Endothelial cell (in vitro differentiated cells): ENCODE measurements at places on chromosomes 5 and 9.

DNA sequence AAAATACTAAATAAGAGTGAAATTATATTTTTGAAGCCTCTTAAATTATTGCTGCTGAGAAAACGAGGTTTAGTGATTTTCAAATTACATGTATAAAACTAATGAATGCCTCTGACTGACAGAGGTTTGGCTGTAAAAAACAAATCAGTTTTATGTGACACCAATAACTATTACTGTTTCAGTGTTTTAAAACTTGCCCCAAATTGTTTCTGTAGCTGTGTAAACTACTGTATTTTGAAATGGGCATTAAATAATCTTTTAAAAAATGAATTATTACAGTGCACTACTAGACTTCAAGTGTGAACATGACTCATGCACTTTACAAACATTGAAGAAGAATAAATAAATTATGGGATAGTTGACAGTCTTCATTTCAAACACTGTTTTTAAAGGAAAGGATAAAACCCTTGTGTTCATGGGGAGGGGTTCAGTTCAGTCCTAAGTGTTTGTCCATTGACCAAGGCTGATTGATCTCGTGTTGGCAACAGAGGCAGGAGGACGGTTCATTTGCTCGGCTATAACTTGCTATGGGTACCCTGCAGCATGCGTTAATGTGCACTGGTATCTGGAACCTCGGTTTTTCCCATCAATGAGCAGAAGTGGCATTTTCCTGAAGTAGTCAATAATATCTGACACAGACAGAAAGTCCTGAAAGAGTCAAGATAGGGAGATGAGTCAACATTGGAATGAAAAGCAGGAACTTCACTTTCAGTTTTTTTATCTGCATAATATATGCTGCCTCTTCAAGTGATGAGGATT is 15.6 kb downstream of the C5orf58 start:
- no peak for DNase-seq

DNA sequence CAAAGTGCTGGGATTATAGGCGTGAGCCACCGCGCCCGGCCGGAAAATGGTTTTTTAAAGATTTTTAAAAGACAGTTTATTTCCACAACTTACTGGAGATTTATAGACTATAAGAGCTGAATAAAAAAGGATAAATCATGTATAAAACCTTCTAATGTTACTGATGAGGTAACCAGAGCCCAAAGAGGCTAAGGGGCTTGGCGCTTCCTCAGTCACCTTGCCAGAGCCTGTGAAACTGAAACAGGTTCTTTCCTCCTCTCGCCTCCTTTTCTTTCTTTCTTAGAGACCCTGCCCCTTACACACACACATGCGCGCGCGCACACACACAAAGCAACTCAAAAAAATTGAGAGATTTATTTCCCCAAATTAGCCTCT is 69.8 kb downstream of the HSD17B3 start:
- no peak for DNase-seq

GRCh38 chr5:133569347-133569746 is 43.0 kb downstream of the FSTL4 start:
- DNase-seq = no peak

GRCh38 chr9:120099065-120099464 is 480.9 kb downstream of the CDK5RAP2 start:
- no peak for DNase-seq

DNA sequence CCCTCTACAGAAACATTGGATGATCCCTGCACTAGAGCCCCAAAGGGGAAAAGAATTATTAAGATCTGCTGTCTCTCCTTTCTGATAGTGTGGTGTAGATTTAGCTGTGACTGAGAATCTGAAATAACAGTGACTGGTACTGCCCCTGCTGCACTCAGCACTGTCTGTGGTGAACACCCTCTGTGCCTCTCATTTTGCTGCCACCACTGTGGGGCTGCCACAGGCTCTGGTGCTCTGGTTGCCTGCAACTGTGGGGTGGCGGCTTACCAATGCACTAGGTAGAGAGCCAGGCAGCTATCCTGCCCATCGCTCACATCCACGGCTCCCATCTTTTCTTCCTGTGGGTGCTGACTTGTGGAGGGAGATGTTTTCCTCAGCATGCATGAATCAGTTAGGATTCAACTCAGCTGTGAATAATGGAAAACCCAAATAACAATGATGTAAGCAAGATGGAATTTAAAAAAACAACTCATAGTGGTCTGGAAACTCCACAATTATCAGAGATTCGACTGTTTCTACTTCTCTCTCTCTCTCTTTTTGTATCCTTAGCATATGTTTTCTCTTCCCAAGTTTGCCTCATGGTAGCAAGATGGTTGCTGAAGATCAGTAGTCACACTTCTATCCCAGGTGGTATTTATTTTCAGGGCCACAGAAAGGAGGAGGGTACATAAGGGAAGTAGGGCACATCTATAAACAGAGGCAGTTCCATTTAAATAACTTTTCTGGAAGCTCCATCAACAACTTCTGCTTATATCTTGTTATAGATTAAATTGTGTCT is 99.8 kb upstream of the DAP start:
- no peak for DNase-seq

- no peak for DNase-seq
Measured at GRCh38 chr9:15349892-15350761, 43.1 kb upstream of the TTC39B start.

GRCh38 chr5:103259705-103260355 is 1.3 kb downstream of the MACIR start:
- peak; percentile 21 for DNase-seq

GRCh38 chr5:138696501-138696900 is 56.7 kb upstream of the CTNNA1 start:
- no peak for DNase-seq

DNA sequence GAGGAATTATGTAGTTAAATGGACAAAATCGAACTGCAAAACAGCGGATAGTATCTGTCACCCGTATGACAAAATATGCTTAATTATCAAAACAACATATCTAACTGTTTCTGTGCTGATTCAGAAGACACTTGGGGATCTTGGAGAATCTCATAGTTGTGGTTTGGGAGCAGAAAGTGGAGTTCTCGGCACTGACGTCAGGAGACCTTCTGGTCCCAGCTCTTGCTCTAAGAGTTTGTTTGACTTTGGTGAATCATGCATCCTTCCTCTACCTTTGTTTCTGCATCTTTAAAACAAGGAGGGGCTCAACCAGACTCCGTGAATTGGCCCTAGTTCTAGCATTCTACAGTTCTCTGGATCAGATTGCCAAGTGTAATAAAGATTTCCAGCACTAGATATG is 37.0 kb upstream of the TAF1L start:
- no peak for DNase-seq

- no peak for DNase-seq
Measured at GRCh38 chr9:114685951-114686350, 4.0 kb upstream of the TEX48 start.

GRCh38 chr5:34007201-34007620 is 639 bp downstream of the AMACR start:
- DNase-seq = no peak

GRCh38 chr5:77774981-77775789 is 954 bp downstream of the TBCA start:
- DNase-seq = no peak

- no peak for DNase-seq
Measured at GRCh38 chr5:98921947-98922505, 6.8 kb downstream of the CHD1 start.

DNA sequence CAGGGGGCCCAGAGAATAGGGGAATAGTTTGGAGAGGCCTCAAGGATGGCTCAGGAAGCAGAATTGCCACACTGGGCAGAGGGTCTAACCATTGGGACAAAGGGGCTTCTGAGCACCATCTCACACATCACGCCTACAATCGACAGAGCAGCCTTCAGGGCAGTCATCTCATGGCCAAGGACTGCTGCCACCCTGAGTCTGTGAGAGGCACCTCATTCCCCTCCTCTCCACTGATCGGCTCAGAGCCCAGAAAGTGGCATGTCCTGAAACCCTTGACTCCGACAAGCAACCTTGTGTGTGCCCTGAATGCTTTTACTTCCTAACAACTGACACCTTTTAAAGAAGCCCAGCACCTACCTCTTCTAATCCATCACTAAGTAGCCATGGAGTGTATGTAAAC is 128.9 kb upstream of the PTPN3 start:
- no peak for DNase-seq

DNA sequence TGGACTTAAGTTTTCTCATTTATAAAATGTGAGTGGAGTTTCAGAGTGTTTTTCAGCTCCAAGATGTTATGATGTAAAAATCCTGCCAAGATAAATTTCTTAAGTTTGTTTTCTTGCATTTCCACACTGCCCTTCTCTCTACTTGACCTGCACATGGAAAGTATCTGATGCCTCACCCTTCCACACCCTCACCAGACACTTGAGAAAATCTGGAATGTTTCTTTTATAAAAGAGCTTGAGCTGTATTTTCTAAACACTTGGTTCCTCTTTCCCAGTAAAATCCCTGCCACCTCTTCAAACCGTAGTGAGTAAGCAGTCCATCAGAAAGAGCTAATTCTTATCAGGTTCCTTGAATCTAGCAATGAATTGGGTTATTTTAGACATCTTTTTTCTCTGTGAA is 42.9 kb downstream of the FOXD1 start:
- DNase-seq = no peak

GRCh38 chr9:4375424-4376200 is 75.7 kb upstream of the GLIS3 start:
- no peak for DNase-seq

GRCh38 chr5:130643321-130643720 is 521.7 kb downstream of the HINT1 start:
- DNase-seq = no peak

GRCh38 chr9:113873926-113874325 is 2.2 kb upstream of the ZNF618 start:
- DNase-seq = no peak

DNA sequence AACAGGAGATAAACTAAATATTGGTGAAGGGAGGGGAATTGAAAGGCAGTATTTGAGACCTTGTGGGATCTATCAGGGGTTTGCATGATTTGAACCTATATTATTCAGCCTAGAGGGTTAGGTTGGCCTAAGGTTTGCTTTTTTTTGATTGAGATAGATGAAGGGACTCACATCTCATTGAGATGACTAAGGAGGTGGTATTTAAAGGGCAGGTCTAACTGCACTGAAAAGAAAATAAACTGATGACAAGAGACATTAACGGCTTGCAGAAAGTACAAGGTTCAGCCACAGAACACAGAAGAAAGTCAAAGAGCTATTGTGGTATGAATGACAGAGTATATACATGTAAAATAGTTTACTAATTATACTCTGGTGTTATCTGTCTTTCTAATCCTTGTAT is 412.7 kb downstream of the CDH10 start:
- DNase-seq = no peak

DNA sequence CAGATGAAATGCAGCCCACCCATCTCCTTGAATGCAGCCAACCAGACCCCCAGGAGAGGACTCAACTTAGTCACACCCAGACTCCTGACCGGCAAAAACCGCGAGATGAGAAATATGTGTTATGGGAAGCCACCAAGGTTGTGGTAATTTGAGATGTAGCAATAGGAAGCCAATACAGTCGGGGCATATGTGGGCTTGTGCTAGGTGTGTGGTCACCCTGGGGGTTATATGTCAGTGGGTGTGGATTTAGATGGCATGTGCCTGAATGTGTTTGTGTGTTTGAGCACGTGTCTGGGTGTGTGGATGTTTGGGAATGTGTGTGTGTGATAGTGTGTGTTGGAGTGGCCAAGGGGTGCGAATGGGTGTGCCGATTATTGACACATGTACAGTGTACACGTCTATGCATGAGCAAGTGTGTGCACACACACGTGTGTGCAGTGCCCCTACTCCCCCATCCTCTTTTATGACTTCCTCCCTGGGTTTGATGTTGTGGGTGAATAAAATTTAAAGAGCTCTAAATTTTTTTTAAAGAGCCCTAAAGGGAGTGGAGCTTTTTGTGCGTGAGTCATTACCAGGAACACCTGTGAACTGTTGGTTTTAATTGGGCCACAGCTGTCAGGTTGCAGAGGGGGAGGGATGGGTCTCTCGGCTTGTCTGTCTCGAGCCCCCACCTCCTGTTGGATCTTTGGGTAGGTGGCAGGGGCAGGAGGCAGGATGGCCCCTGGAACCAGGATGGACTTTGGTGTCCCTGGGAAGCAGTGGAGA is 86.8 kb downstream of the LHX2 start:
- no peak for DNase-seq

DNA sequence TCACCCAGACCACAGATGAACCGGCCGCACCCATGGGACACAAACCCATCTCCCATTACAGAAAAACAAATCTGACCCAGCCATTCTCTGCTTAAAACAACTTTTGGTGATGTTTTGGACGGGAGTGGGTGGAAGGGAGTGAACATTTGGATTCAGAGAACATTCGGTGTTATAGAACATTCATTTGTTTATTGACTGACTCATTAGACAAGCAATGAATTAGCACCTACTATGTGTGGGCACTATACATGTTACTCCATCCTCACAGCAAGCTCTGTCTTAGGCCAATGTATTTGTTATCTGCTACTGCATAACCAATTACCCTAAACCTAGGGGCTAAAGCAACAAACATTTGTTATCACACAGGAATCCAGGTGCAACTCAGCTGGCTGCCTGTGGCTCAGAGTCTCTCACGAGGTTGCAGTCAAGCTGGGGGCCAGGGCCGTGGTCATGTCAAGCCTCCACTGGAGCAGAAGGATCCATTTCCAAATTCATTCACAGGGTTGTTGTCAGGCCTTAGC is 5.1 kb upstream of the ERGIC1 start:
- no peak for DNase-seq

DNA sequence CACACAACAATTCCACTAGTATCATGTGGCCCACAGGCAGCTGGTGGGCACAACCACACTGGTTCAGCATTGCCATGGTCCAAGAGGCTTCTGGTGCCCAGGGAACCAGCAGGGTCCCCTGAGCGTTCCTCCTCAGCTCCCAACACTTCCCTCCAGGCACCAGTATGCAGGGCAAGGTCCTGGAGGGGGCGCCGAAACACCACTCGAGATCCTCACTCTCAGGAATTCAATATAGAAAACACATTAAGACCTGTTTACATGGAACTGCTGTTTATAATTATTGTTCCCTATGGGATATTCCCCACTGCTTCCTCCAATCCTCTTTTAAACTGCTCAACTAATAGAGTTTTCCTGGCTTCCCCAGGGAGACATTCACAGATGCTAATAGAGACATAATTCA is 91.9 kb upstream of the GABRP start:
- DNase-seq = peak; percentile 49

GRCh38 chr5:81838307-81838906 is 87.5 kb upstream of the SSBP2 start:
- DNase-seq = no peak

GRCh38 chr5:149831492-149831891 is 101.4 kb downstream of the PPARGC1B start:
- no peak for DNase-seq

DNA sequence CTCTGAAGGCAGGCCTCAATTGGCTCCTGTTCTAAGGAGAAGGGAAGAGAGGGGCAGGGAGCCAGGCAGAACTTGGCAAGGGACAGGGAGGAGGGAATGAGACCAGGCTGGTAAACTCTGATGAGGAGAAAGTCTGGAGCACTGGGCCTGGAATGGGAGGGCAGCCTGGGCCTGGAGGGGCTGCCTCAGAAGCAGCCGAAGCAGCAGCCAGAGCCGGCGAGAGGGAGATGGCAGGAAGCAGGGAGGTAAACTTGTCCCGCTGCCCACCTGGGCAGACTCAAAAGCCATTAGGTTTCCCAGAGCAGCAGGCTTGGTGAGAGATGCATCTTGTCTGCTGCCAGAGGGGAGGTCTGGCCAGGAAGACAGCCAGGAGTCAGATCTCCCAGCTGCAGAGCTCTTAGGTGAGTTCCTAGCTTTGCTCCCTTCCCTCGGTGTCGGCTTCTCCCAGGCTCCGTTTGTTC is 37.0 kb upstream of the CRB2 start:
- DNase-seq = no peak
